NCI-H460 (cell line): ENCODE measurements at places on chromosomes 12 and 14.

DNA sequence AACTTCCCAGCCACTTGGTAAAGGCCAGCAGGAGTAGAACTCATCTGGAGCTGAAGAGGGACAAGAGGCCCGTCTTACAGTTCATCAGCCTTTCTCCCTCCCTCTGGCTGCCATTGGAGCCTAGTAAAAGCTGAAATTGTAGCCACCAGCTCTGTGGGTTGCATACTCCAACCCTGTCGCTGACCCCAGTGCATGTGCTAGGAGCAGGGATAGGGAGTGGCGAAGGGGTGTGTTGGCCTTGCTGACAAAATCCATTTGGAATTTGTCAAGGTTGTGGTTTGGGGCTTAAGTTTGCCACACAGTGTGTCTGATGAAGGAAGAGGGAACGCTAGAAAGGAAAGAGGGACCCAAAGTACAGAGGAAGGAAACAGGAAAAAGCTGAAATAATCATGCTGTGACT is 4.0 kb upstream of the ARF3 start:
- no peak for DNase-seq

- DNase-seq: peak; percentile 44
These were observed 79.8 kb downstream of the SRRM4 start for GRCh38 chr12:119060847-119061796.

DNA sequence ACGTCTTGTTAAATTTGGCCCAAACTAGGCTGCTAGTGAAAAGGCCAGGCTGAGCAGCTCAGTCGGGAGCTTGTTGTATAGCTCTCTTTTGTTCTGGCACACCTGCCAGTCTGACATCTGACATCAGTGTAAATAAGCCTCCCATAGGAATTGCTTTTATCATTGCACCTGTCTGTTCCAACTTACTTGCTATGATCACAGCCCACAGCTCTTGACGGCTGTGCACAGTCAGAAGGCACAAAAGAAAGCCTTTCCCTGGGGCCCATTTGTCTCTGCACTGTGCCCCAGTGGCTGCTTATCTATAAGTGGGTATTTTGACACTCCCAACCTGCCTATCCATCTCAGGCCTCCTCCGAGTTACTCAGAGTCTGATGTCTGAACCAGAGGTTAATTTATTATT is 324.5 kb downstream of the NUAK1 start:
- no peak for DNase-seq

GRCh38 chr14:37874429-37875109 is 279.1 kb downstream of the TTC6 start:
- DNase-seq: peak; percentile 79

GRCh38 chr14:64614805-64615391 is 65.1 kb downstream of the PPP1R36 start:
- DNase-seq: no peak

- no peak for DNase-seq
These were observed 32.7 kb downstream of the JAG2 start for GRCh38 chr14:105135700-105136395.

- no peak for DNase-seq
These were observed 2.1 kb downstream of the SUSD6 start for GRCh38 chr14:69613312-69614073.

DNA sequence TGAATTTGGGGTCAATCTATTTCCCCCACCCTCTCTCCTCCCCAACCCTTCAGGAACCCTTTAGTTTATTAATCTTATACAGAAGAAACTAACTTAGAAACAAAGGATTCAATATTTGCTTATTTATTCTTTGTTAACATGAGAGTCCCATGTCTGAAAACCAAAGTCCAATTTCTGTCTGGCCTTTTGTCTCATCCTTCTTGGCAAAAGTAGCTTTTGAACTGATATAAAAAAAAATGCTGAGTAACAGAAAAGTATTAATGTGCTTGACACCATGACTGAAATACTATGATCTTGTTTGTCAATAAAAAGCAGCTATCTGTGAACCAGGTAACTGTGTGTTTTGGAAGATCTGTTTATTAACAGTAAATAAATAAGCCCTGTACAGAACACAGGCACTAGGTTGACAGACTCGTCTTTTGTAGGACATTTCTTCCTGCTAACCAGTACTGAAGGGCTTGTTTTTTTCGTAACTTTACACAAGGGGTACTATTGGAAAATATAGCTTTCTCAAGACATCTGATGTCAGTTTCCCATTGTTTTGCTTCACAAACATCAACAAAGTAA is 10.8 kb downstream of the PIGH start:
- DNase-seq: no peak

DNA sequence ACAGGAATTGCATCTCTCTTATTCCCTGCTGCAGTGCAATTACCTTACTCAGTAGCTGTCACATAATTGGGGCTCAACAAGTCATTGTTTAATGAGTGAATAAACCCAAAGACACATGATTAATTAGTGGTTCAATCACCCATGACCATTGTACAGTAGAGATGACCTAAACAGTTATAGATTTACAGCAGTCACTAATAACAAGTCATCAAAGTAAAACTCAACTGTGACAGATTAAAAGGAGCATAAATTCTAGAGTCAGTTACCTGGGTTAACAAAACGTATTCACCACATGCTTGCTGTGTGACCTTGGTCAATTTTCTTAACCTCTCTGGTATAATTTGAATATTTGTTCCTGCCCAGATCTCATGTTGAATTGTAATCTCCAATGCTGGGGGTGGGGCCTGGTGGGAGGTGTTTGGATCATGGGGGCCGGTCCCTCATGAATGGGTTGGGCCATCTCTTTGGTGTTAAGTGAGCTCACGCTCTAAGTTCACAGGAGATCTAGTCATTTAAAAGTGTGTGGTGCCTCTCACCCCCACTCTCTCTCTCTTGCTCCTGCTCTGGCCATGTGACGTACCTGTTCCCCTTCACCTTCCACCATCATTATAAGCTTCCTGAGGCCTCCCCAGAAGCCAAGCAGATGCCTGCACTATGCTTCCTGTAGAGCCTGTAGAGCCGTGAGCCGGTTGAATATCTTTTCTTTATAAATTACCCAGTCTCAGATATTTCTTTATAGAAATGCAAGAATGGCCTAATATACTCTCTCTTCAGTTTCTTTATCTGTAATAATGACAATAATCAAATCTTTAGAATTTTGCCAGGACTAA is 141.9 kb upstream of the PLEKHG7 start:
- no peak for DNase-seq

GRCh38 chr12:27013611-27014084 is 536 bp downstream of the TM7SF3 start:
- no peak for DNase-seq

DNA sequence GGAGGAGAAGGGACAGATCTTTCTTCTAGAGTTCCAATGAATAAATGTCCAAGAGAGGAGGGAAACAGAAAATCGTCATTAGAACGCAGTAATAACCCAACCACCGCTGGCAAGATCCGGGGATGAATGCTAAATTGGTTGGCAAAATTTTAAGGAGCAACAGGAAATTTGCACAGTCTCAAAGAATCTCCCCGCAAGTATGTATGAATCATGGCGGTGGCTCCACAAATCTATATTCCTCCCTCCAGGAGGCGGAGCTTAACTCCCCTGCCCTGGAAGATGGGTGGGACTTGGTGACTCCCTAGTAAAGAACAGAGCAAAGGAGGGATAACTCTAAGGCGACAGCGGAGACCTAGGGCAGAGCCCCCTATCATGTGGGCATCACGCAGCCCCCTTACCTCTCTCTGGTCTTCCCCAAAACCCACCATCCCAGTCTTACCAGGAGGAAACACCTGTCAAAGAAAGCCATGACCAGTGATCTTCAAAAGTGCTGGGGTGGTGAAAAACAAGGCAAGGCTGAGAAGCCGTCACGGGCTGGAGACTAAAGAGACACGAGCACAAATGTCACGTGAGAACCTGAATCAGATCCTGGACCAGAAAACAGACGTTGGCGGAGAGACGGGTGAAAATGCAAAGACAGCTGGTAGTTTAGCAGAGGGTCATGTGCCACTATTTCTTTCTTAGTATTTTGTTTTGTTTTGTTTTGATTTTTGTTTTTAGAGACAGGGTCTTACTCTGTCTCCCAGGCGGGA is 125.8 kb downstream of the NCOR2 start:
- no peak for DNase-seq

GRCh38 chr14:60094306-60094897 is 2.7 kb downstream of the PCNX4 start:
- no peak for DNase-seq

DNA sequence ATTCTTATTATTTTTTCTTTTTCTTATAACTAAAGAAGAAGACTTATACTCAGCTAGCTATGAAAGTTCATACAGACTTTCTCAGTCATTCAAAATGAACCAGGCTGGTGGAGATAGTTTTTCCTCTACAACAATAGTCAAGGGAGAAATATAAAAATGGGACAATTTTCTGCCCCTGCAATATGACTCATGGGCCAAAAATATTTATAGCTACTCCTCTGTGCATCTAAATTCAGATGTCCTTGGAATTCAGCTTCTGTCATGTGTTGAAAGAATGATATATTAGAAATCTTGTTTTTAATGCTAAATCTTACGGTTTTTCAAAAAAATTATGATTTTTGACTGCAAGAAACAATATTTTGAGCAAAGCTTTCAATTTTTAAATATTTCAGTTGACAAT is 237.2 kb upstream of the SYT10 start:
- no peak for DNase-seq

GRCh38 chr12:39928181-39928899 is 177.5 kb downstream of the SLC2A13 start:
- no peak for DNase-seq

DNA sequence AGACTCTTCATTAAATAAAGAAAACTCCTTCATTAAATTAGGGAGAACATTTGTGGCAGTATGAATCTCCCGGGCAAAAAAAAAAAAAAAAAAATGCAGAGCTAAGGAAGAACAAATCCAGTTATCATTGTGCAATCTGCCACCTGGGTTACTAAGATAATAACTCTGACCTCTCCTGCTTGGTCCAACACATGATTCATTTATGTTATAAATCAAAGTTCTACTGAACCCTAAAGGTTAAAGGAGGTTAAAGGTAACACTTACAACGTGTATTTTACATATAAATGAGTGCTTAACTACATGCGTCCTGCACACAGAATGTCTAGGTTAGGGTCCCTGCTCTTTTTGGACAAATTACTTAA is 4.2 kb downstream of the TGFB3 start:
- no peak for DNase-seq

- DNase-seq: no peak
These were observed 80.6 kb downstream of the BTG1 start for GRCh38 chr12:92065018-92065499.

- DNase-seq: no peak
These were observed 5.5 kb downstream of the TMEM63C start for GRCh38 chr14:77186911-77187648.

GRCh38 chr14:70303545-70304293 is 55.8 kb downstream of the COX16 start:
- DNase-seq: no peak

DNA sequence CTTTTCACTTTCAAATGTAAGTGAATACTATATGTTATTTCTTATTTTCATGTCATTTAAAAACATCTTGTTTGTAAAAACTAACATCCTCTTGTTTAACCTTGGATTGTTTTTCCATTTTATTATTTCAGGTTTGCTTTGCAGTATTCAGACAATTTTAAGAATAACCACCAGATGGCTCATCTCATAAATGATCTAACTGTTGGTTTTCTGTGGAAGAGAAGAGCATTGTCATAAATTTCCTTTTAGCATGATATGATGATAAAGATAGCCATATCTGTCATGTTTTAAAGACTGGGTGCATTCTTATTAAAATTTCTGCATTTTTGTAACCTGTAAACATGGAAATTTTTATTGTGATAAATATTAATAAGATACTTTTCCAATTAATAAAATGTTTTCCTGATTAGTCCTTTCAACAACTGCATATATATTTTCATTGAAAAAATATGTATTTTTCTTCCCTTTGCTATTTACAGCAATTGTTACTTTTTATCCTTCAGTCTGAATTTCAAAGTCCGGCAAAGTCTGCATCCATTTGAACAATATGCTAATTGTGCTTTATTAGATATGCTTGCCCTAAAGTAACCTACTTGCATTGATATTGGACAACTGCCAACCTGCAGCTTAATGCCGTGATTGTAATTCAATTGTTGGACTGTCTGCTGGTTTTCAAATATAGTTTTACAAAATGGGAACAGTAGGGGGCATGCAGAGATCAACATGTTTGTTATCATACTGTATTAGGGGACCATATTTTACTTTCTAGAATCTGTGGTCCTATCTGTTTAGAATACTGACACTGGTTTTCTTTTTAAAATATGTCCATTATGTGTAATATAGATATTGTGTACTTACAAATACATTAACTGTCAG is 163.4 kb downstream of the GARIN6 start:
- DNase-seq: peak; percentile 11

- no peak for DNase-seq
These were observed 392.3 kb downstream of the MED13L start for GRCh38 chr12:115885040-115885690.
